Panc1 (cell line): ENCODE measurements at places on chromosomes 12 and 14.

GRCh38 chr14:103552846-103553210, 9.6 kb downstream of the BAG5 start:
- no peak for DNase-seq

DNA sequence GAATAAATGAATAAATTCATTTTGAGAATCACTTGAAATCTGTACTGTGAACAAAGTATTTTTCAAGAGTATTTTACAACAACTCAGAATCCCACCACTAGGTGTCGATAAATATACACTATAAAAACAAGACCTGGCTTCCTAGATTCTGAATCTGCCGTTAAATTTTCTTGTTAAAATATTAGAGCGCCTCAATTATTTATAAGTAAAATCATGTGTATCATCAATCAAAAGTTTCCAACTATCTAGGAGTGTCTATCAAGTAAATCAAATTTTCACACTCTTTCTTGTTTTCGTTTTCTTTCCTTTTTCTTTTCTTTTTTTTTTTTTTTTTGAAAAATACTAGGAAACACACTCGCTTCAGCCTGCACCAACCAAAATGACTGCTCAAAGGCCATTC, 179.2 kb upstream of the DCN start:
- DNase-seq: no peak

GRCh38 chr14:82045339-82045738, 511.7 kb upstream of the SEL1L start:
- no peak for DNase-seq

GRCh38 chr14:70770490-70770889, 38.8 kb downstream of the MAP3K9 start:
- DNase-seq: no peak

- peak; percentile 27 for DNase-seq
Measured at GRCh38 chr14:58639842-58640484, 2.2 kb downstream of the DACT1 start.

- DNase-seq: peak; percentile 54
Measured at GRCh38 chr14:103141117-103141796, 18.0 kb downstream of the TNFAIP2 start.

DNA sequence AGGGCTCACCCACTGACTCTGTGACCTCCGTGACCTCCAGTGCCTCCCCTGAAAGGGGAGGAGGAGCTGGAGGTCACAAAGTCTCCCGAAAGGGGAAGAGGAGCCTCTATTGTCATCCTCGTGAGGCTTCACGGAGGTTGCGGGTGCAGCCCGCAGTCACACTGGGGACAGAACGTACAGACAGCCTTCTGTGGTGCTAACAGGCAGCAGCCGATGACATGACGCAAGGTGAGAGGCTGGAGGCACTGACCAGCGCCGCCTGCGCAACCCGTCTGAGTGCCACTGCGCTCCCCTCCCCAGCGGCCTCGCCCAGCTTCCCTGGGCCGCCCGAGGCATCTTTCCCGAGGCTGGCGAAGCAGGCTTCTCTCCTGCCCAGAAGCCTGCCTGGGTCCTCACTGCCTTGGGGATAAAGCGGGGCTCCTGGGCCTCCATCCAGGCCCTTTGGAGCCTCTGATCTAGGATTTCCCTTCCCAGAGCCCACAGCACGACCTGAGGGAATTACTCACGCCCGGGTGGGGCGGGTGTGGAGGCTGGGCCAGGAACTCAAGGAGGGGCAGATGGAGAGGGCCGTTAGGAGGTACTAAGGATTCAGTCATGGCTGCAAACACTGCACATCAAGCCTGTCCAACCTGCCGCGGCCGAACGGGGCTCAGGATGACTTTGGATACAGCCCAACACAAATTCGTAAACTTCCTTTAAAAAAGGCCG, 12.3 kb upstream of the LBHD2 start:
- DNase-seq: no peak

DNA sequence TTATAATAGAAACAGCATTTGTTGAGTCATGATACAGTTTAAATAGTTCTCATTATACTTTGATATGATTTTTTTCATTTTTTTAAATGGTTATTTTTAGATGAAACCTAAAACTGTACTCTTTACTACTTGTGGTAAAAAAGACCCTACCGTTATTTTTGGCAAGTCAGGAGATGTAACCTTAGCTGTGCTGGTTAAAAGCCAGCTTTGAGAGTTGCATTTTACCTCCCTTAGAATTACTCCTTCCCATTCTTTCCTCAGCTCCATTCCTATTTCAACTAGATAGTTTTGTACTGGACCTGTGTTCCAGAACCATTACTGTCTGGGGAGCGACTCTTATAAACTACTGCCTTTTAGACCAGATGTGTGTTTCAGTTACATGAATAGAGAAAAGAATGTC, 92.0 kb downstream of the RAD51B start:
- DNase-seq: no peak

- no peak for DNase-seq
Measured at GRCh38 chr14:73745571-73746519, 31.7 kb upstream of the PNMA1 start.

DNA sequence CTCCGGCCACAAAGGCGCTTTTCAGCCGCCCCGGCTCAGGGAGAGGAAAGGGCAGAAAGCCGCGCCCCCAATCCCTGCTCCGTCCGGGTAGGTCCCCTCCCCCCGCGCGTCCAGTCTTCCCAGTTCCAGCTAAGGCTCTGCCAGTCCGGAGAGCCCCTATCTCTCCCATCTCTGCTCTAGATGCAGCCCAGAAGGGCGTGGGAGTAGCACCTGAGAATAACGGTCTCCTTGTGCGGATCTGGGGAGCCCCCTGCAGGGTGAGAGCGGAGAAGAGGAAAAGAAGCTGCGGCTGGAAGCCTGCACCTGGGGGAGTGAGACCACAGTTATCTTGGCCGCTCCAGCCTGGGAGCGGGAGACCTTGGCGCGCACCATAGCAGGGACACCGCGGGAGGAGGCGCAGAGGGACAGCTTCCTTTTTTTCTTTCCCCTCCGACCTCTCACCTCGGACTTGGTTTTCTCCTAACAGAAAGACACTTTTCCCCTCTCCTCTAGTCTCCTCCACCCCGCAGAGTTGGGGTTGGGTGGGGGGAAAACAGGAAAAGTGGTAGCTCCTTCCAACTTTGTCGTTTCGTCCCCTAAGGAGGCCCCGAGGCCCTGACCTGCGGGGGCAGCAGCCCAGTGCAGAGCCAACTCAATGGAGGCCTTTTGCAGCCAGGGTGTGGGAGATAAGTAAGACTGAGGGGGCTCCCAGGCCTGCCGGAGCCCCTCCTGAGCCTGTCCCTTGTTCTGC, 2.4 kb downstream of the DHH start:
- DNase-seq: no peak

DNA sequence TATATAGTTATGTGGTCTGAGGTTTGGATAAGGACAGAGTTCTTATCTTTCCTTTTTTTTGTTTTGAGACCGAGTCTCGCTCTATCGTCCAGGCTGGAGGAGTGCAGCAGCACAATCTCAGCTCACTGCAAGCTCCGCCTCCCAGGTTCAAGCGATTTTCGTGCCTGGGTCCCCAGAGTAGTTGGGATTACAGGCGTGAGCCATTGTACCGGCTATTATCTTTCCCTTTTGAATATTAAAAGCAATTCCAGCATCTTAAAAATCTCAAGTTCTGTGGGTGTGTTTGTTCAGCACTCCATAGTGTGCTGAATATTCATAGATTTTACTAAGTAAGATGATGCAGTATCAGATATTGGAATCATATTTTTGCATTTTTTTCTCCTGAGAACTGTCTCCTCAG, 404.4 kb upstream of the RGS6 start:
- no peak for DNase-seq

GRCh38 chr14:53478174-53478573, 325.1 kb upstream of the DDHD1 start:
- DNase-seq: no peak

- DNase-seq: no peak
Measured at GRCh38 chr14:37047996-37048395, 124.4 kb downstream of the SLC25A21 start.

DNA sequence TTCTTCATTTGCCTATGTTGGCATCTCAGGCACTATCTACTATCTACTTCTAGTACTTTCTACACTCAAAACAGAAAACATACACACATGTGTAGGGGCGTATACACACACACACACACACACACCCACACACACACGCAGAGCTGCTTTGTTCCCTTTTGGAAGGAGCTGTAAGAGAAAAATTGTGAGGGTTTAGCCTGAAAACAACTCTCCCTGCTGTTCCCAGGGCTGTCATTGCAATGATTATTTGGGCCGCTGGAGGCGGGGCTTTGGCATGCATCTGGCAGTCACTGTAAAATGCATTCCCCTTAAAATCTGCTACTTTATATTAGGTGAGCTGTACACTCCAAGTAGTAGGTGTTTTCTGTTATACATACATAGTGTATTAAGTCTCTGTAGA, 29.1 kb upstream of the SLC38A2 start:
- DNase-seq: no peak

DNA sequence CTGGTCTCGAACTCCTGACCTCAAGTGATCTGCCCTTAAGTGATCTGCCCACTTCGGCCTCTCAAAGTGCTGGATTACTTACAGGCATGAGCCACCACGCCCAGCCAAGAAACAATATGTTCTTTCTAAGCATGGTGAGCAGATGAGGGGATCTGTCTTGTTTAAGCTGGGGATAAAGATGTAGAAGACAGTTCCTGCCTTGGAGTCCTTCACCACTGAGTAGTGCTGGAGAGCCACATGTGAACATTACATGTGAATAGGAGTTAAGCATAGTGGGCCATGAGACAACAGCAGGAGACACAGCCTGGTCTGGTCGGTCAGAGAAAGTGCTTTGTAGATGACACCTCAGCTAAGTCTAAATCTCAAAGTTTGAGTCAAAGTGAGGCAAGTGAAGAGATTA, 26.0 kb downstream of the TMBIM6 start:
- DNase-seq: no peak

DNA sequence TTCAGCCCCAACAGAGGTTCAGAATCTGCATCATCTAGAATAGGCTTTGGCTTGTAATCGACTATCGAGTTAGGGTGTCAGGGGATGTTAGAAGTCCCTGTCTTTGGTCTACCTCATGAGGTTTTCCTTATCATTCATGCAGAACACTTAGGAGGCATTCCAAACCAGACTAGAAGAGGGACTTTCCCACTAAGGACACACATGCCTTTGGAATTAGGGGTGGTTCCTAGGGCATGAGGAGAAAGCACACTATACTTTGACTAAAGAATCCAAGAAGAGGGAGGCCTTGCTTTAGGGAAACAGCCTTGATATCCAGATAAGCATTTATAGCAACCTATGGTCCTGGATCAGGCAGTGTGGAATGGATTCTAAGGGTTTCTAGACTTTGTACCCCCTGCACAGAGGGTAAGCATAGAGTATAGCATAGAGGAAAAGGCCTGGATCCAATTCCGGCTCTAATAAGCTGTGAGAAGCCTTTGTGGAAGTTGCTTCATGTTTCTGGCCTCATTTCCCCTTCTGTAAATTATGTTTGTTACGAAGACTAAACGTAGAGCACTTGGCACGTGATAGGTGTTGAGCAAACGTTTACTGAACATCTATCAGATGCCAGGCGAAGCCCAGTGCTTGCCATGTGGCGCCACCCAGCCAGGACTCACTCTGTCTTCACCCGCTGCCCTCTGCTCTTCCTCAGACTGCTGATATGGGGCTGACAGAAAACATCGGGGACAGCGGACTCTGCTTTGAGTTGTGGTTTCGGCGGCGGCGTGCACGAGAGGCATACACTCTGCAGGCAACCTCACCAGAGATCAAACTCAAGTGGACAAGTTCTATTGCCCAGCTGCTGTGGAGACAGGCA, 13.2 kb downstream of the ZNF219 start:
- no peak for DNase-seq

- DNase-seq: peak; percentile 30
Measured at GRCh38 chr12:64010069-64010686, 165.7 kb downstream of the SRGAP1 start.

DNA sequence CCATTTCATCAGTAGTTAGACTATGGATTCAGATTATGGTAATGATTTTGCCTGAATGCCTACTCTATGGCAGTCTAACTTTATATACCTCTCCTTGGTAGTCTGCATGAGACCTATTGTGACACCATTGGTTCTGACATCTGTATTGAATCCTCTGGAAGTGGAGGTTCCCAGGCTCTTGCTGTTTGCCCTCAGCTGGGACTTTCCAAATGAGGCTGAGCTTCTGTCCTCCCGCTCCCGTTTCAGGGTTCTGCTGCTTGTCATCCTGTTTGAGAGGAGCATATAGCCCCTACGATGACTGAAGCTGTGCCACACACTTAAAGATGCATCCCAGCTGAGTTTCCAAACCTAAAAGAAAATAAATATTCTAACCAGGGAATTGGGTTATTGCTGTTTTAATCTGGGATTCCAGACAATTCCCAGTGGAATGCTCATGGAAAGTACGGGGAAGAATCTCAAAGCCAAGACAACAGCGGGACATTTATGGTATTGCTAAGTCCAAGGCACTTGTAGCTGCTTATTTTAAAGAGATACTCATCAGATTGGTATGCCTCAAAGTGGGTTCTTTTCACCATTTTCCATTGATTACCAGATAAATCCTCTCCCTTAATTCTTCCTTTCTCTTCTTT, 105.9 kb downstream of the ETV6 start:
- no peak for DNase-seq

DNA sequence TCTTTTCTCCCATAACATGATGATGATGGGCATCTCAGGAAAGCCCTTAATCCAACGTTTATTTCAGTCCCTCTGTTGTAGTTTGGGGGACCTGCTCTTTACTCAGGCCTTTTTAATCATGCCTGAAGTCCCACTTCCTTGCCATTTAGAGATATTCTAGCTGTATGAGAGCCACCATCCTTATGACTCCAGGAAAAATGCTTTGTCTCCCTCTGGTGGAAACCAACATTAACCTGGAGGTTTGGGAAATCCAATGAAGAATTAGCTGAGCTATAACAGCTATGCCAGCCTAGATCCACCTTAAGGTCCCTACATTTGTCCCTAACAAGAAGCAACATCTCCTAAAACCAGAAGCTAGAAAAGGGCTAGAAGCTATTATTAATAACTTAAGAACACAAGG, 1399.1 kb downstream of the LRFN5 start:
- no peak for DNase-seq
